Activated naive CD4-positive, alpha-beta T cell treated with Interleukin-2 at 50 U/mL for 16 hours (primary cell): ENCODE measurements at places on chromosomes 16 and 17.

GRCh38 chr16:48003206-48003907 is 152.4 kb downstream of the ABCC12 start:
- no peak for DNase-seq

- no peak for DNase-seq
Observed at GRCh38 chr16:85412911-85413520, 200.1 kb upstream of the GSE1 start.

GRCh38 chr17:76154936-76155845 is 14.1 kb upstream of the FOXJ1 start:
- DNase-seq: no peak

DNA sequence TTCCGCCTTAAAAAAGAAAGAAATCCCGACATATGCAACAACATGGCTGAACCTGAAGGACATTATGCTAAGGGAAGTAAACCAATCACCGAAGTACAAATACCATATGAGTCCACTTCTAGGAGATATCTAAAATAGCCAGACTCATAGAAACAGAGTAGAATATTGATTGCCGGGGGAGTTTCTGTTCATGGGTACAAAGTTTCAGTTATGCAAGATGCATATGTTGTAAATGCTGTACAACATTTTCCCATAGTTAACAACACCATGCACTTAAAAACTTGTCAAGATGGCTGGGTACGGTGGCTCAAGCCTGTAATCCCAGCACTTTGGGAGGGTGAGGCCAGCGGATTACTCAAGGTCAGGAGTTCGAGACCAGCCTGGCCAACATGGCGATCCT is 251.5 kb upstream of the EEF2KMT start:
- DNase-seq: no peak

DNA sequence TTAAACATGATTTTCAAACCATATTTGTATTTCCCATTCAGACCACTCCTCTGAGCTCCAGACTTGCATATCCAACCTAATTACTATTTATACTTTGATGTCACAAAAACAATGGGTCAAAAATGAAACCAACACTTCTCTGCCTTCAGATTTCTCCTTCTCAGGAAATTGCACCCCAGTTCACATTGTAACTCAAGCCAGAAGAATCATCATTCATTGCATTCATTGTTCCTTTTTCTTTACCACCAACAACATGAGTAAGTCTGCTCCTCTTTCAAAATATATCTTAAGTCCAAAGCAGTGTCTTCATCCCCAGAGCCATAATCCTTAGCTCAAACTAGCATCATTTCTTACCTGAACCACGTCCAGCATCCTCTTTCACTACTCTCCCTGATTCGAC is 2.6 kb upstream of the AKAP1 start:
- DNase-seq: no peak

DNA sequence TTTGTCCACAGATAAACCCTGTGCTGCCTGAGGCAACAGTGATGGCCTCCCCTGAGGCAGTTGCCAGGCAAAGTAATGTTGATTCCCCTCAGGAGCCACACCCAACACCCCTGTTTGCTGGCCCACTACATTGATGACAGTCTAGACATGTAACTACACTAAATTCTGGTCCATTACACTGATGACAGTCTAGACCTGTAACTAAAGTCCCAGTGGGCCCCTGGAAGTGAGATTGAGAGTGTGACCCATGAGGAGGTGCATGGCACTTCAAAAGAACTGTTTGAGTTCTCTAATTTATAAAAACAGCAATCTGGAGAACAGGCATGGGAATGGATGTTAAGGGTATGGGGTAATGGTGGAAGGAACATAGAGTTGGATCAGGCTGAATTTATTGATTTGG is 8.9 kb downstream of the CCL4 start:
- DNase-seq: no peak

DNA sequence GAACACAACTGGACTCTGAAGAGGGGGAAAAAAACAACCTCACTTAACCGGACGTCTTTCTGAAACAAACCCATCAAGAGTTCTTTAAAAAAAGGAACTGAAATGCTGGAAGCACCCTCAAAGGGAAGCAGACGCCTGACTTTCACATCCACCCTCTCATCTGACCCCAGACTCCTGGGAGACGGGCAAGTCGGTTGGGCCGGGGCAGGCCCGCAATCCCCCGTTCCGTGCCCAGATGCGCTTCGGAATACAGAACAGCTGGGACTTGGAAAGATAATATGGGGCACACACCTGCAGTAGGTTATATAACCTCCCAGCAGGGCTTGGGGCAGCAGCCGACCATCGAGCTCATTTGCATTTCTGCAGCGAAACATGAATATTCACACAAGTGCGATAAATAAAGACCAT is 3.7 kb downstream of the ARHGAP27 start:
- DNase-seq: no peak

DNA sequence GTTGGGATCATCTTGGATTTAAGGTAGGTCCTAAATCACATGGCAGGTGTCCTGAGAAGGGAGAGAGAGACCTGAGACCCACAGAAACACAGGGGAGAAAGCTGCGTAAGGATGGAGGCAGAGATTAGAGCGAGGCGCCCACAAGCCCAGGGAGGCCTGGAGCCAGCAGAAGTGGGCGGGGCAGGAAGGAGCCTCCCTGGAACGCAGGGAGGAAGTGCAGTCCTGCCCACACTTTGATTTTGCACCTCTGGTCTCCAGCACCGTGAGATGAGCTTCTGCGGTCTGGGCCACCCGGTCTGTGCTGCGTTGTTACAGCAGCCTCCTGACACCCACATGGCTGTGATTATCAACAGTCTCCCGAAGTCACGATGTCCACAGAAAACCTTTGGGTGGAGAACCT is 6.4 kb downstream of the DNASE1L2 start:
- no peak for DNase-seq

DNA sequence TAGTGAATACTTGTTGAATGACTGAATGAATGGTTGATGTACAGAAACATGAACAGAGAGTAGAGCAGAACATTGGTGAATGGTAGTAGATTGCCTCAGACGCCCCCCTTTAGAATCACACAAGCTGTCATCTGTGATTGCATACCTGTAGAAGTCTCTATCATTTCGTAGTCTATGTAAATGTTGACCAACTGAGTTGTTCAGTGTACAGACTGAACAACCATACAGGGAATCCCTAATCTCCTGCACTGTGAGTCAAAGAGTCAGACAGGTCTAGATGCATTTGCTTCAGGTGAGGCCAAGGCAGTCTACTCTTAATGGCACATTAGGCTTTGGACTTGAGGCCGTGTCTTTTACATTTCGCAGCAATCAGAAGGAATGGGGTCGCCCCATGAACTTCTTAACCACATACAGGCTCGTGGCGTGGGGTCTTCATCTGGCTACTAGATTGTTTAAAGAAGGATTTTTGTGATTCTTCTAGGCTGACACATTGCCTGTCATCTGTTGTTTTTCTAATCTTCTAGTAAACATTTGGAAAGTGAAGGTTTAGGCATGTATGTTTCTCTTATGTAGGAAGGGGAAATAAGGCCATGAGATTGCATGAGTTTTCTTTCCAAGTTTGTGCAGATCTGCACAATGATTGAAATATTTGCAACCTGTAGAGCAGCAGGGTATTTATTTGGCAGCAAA is 157.4 kb downstream of the WWOX start:
- DNase-seq: no peak

DNA sequence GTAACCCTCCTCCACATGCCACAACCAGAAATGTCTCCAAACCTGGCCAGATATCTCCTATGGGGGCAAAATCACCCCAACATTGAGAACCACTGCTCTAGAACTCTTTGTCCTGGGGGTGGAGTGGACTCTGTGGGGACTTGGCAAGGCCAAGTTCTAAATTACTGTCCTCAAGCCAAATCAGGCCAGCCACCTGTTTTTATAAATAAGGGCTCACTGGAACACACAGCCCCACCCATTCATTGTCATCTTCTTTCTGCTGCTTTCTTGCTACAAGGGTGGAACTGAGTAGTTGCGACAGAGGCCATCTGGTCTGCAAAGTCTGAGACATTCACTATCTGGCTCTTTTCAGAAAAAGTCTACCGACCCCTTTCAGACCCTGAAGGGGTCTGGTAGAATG is 26.8 kb upstream of the TMEM220 start:
- DNase-seq: no peak

- no peak for DNase-seq
Observed at GRCh38 chr16:685967-686366, 1.8 kb upstream of the JMJD8 start.

DNA sequence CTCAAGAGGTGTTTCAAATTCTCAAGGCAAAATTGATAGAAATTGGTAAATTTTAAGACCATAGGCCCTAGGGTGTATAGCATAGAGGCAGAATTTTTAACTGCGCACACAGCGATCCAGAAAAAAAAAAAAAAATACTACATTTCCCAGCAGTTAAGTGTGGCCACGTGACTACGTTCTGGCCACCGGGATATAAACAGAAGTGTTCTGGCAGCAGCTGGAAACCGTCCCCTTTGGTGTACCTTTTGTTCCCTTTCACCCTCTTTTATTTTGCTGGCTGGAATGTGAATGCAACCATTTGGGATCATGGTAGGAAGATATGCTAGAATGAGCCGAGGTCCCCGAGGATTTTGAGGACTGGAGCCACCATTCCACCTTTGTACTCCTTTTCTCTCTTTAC is 52.7 kb upstream of the AKAP1 start:
- DNase-seq: no peak

DNA sequence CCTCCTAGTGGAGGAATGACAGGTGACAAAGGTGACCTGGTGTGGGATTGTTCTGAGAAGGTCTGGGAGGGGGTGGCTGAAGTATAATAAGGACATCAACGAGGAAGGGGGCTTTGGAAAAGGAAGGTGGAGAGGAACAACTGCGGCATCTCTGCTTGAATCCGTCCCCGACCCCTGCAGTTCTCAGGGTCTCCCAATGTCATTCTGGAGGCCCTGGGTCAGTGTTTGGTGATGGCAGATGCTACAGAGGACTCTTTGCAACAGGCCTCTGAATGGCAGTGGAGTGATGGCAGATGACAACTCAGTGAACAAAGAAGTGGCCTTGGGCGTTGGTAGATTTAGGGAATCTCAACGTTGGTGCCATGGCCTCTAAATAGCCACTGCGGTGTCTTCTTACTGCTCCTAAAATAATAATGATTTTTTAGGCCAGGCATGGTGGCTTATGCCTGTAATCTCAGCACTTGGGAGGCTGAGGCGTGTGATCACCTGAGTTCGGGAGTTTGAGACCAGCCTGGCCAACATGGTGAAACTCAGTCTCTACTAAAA is 1.3 kb downstream of the ENGASE start:
- DNase-seq: no peak

- DNase-seq: no peak
Observed at GRCh38 chr17:38544175-38544838, 61.4 kb downstream of the SRCIN1 start.
